ENCODE measurements at places on chromosomes 6 and 20.

DNA sequence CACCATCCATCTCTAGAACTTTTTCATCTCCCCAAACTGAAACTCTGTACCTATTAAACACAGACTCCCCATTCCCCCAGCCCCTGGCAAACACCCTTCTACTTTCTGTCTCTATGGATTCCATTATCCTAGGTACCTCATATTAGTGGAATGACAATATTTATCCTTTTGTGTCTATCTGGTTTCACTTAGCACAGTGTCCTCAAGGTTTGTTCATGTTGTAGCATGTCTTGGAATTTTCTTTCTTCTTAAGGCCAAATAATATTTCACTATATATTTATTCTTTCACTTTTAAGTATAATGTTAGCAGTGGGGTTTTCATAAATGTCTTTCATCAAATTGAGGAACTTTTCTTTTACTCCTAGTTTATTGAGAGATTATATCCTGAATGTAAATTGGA, 56.8 kb upstream of the DSP start:
- no peak for DNase-seq

GRCh38 chr6:71822625-71823024, 63.7 kb upstream of the RIMS1 start:
- DNase-seq = no peak

GRCh38 chr20:3825526-3825925, 5.2 kb downstream of the AP5S1 start:
- no peak for DNase-seq

DNA sequence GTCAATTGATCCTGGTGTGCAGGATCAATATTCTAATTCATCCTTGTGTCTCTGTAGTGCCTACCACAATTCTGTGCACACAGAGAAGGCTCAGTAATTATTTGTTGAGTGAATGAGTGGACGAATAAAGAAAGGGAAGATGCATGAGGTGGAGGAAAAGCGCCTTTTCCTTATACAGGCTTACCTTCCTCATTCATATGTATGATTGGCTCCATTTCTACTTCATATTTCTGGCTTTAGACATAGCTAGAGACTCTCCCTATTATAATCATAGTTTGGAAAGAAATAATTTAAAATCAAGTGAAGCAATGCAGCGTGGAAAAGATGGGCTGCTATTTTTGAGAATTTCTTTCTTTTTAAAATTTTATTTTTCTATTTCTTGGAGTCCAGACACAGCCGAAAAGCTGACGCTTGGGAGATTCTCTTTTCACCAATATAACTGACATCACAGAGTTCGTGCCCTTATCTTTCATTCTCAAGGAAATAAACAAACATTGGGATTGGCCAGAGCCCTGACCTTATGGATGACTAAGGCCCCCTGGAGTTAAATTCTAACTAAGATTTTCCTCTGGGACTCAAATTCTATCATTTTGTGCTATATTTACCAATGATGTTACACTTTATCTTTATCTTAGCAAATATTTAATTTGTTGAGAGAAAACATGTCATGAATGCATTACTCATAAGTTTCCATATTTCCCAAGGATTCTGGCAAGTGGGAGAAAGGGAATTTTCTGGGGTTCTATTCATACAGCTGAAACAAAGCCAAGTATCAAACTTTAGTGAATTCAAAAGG, 48.1 kb downstream of the PRL start:
- no peak for DNase-seq

DNA sequence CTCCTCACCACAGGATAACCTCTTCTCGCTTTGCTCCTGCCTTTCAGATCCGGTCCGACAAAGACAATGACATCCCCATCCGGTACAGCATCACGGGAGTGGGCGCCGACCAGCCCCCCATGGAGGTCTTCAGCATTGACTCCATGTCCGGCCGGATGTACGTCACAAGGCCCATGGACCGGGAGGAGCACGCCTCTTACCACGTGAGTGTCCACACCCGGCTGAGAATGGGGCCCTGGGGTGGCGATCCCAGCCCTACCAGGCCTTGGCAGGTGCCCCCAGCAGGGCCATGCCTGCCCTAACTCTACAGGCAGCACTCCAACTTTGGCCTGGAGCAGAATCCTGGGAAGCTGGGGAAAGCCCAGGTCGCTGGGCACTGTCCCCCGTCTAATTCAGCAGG, 221.1 kb downstream of the TAF4 start:
- DNase-seq = no peak

DNA sequence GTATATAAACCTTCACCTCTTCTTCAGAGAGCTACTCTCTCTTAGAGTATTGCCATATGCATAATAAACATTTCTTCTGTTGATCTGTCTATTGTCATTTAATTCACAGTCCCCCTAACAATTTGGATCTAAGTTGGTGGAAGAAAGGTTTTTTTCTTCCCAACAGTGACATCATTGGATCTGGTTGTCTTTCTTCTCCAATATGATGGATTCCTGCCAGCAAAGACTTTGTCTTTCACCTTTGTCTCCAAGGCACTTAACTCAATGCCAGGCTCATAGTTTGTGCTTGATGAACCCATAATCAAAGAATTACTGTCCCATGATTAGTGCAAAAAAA, 39.6 kb downstream of the ABHD12 start:
- no peak for DNase-seq

- no peak for DNase-seq
Measured at GRCh38 chr6:40582892-40583291, 4.3 kb downstream of the LRFN2 start.

GRCh38 chr6:140494321-140495108, 1120.1 kb upstream of the CITED2 start:
- DNase-seq = no peak

GRCh38 chr6:90917376-90917775, 330.5 kb upstream of the MAP3K7 start:
- no peak for DNase-seq

- DNase-seq = no peak
Measured at GRCh38 chr6:135782546-135782945, 69.0 kb upstream of the PDE7B start.

- no peak for DNase-seq
Measured at GRCh38 chr20:17849901-17850683, 118.5 kb downstream of the SNX5 start.

DNA sequence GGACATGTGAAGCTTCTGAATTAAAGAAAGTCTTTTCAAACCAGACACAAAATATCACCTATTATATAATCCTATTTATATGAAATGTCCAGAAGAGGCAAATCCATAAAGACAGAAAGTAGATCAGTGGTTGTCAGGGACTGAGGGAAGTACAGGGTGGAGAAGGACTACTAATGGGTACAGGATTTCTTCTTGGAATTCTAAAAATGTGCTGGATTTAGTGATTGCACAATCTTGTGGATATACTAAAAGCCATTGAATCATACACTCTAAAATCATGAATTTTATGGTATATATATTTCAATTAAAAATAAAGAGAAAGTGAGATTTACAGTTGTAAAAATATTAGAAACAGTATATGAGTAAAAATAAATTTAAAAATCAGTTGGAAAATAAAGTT, 18.7 kb upstream of the MC3R start:
- no peak for DNase-seq

GRCh38 chr20:43767686-43768474, 41.1 kb upstream of the GTSF1L start:
- no peak for DNase-seq

GRCh38 chr6:37516076-37516919, 16.6 kb upstream of the CCDC167 start:
- DNase-seq = peak; percentile 97

GRCh38 chr6:51260003-51260402, 441.3 kb downstream of the TFAP2B start:
- no peak for DNase-seq

- no peak for DNase-seq
Measured at GRCh38 chr20:18851629-18852028, 38.0 kb downstream of the SCP2D1 start.

- no peak for DNase-seq
Measured at GRCh38 chr6:135488023-135488422, 9.5 kb downstream of the AHI1 start.

GRCh38 chr20:19423900-19424620, 211.6 kb downstream of the SLC24A3 start:
- no peak for DNase-seq

Measured in CD8-positive, alpha-beta T cell (primary cell).